ENCODE measurements at places on chromosomes 12 and 14. TPM values are rescaled to one million over a fixed set of nuclear protein-coding genes. Genes with fewer than 3 reads are reported as not detected.
A peak's percentile ranks its signal among the peaks of the same experiment; 100 is the strongest.

DNA sequence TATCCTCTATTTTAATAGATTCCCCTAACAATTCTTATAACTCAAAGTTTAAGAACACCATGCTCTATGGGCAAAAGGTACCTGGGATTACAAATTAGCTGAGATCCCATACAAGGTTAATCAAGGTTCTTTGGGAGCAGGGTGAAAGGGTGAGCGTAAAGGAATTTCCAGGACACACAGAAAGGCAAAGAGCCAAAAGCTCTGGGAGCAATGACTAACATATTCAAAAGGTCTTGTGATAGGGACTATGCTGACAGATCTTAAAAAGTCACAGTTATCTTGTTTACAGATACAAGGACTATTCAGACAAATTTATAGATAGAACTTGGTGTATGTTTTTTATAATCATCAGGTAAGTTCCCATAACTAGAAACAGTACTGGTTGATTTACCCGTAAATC lies 19.5 kb upstream of the PPFIBP1 start:
- DNase-seq: no peak

DNA sequence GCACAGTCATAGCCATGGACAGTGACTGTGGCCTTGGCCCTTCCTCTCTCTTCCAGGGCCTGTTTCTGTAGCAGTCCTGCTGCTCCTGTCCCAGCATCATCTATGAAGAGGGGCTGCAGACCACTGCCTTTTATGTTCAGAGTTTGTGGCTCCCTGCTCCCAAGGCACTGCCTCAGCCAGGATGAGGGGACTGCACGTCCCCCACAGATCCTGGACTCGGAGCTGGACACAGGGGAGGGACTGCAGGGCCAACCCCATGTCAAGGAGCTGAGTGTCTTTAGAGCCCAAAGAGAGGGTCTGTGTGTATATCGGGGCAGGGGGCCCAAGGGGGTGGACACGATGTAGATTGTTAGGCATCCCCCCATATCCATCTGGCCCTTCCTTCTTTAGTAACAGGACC lies 60.6 kb upstream of the DIO3 start:
- no peak for DNase-seq

- DNase-seq: no peak
These were observed 15.0 kb upstream of the NR2C1 start for GRCh38 chr12:95088379-95088778.

The TMEM30B gene
- 7.1 TPM for total RNA-seq

- no peak for DNase-seq
These were observed 179.0 kb downstream of the FOXN3 start for GRCh38 chr14:89237921-89238529.

The CLEC4C gene
- not detected for total RNA-seq

DNA sequence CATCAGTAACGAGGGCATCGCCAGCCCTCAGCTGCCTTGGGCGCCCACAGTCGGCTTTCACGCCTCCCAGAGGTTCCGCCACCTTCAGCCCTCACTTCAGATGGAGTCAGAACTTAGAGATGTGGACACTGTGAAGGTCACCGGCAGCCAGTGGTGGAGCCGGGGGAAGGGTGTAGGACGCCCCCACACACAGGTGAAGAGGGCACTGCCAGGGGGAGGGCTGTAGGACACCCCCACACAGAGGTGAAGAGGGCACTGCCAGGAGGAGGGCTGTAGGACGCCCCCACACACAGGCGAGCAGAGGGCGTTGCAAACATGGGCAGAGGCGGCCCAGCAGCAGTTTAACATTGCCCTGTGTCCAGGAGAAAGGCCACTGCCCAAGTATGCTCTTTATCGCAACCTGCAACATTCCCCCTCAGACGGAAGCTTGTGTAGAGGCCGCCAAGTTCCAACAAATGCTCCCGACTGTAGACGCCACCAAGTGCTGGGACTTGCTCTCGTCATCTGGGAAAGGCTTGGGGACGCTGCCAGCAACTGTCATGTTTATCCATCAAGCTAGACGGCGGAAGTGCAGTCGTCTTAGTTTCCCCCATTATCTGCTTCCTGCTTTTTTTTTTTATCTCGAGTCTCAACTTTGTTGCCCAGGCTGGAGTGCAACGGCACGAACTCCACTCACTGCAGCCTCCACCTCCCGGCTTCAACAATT lies 4.9 kb upstream of the ANKLE2 start:
- DNase-seq: peak; percentile 83

The HOXC4 gene
- not detected for total RNA-seq

The SLC5A8 gene
- not detected for total RNA-seq

The NDUFB1 gene
- total RNA-seq: 85.4 TPM

The PLEKHD1 gene
- total RNA-seq: 0.04 TPM

DNA sequence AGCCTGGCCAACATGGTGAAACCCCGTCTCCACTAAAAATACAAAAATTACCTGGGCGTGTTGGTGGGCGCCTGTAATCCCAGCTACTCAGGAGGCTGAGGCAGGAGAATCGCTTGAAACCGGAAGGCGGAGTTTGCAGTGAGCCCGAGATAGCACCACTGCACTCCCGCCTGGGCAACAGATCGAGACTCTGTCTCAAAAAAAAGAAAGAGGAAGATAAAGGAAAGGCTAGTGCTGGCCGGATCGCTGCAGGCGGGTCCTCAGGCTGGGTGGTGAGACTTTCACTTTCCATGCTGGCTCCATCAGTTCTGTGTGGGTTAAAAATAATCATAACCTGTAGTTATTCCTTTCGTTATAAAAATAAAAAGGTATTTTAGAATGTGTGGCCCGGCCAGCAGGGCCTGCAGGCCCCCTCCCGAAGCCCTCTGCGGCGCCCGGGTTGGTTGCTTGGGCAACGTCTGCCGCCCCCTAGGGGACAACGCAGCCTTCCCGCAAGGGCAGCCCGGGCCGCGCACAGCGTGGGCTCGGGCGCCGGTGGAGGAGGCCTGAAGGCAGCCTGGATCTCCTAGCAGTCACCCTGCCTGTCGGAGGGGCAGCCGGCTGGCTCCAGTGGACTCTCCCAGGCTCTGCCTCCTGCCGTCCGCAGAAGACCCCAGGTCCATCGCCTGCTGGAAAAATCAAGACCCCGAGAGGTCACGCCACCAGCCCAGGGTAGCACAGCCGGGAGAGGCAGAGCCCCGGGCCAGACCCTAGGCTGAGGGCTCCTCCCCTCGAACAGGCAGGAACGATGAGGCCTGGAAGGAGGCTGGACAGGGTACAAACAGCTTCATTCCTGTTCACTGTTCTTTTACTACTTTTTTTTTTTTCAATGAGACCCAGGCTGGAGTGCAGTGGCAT lies 5.0 kb upstream of the SLC25A47 start:
- DNase-seq: peak; percentile 74

- no peak for DNase-seq
These were observed 76.8 kb upstream of the LHX5 start for GRCh38 chr12:113548467-113548866.

The ANKRD33 gene
- total RNA-seq: not detected

- no peak for DNase-seq
These were observed 50.6 kb downstream of the OTX2 start for GRCh38 chr14:56759633-56760032.

The GPR137C gene
- 0.21 TPM for total RNA-seq

- no peak for DNase-seq
These were observed 86.7 kb upstream of the ESRRB start for GRCh38 chr14:76289276-76289675.

The SPX gene
- 1.9 TPM for total RNA-seq

- no peak for DNase-seq
These were observed 414.0 kb downstream of the CCDC91 start for GRCh38 chr12:28604240-28604639.
